Fibroblast of skin of left quadriceps (primary cell): ENCODE measurements at places on chromosomes 7 and 10.

DNA sequence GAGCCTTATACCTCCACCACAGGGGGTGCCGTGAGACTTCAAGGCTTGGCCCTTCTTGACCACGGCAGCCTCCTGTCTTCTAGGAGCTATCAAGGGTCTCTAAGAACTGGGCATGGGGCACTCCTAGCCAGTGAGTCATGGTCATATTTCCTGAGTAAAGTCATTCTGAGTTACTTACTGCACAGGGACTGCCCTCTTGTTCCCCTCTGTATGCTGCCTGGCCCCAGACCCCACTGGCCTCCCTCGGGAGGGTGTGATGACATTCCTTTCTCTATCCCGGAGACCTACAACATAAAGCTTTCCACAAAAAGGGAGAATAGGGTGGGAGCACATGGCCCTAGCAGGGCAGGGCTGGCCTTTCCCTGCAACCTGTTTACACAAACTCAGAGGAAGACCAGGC is 21.4 kb downstream of the DPCD start:
- no peak for DNase-seq

DNA sequence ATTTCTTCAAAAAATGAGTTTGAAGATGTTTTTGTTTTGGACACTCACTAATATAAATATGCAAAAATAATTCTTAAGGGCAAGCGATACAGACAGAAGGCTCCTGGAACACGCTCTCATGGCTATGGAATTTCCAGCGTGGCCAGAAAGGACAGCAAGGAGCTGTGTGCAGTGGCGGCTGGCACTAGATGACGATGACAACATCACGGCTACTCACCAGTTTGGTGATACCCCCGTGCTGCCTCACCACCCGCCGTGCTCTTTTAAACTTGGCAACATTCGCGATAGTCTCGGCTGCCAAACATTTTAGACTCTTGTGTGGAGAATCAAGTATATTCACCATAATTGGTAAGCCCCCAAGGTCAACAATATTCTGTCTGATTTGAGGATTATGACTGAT is 54.9 kb downstream of the ODAD2 start:
- no peak for DNase-seq

- DNase-seq = no peak
Measured at GRCh38 chr10:26095781-26096180, 120.8 kb upstream of the GAD2 start.

DNA sequence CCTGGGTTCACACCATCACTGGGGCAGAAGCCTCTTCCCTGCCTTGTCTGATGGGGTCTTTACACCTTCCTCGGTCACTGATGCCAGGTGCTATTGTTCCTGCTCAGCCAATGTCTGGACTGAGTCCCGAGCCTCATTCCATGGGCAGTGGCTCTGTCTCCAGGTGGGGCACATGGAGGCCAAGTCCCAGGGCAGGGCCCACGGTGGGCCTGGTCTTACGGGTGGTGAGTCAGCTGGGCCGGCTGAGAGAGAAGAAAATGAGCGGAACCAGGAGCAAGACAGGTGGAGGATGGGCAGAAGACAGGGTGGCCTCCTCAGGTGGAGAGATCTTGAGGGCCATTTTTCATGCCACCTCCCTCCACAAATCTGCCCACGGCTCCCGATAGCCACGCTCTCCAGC is 131.7 kb upstream of the FAM20C start:
- DNase-seq = no peak

- DNase-seq = no peak
Measured at GRCh38 chr7:77587272-77587671, 50.2 kb downstream of the PTPN12 start.

DNA sequence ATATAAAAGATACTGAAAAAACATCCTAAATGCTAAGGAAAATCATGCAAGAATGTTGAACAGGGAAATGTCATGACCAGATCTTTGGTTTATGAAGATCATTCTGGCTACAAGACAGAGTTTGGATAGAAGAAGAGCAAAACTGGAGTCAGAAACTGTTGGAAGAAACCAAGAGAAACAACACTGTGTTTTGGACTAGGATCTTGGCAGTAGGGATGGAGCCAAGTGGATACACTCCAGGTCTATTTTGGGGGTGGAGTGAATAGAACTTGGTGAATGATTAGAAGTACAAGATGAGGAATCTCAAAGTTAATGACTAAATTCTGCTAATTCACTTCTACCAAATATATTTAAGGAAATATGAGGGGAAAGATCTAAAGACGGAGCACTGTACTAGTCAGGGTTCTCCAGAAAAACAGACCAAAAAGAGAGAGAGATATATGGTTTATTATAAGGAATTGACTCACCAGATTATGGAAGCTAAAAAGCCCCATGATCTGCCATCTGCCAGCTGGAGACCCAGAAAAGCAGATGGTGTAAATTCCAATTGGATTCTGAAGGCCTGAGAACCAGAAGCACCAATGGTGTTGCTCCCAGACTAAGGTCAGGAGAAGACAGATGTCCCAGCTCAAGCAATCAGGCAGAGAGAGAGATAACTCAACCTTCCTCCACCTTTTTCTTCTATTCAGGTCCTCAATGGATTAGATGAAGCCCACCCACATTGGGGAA is 254.9 kb downstream of the TRIL start:
- no peak for DNase-seq

DNA sequence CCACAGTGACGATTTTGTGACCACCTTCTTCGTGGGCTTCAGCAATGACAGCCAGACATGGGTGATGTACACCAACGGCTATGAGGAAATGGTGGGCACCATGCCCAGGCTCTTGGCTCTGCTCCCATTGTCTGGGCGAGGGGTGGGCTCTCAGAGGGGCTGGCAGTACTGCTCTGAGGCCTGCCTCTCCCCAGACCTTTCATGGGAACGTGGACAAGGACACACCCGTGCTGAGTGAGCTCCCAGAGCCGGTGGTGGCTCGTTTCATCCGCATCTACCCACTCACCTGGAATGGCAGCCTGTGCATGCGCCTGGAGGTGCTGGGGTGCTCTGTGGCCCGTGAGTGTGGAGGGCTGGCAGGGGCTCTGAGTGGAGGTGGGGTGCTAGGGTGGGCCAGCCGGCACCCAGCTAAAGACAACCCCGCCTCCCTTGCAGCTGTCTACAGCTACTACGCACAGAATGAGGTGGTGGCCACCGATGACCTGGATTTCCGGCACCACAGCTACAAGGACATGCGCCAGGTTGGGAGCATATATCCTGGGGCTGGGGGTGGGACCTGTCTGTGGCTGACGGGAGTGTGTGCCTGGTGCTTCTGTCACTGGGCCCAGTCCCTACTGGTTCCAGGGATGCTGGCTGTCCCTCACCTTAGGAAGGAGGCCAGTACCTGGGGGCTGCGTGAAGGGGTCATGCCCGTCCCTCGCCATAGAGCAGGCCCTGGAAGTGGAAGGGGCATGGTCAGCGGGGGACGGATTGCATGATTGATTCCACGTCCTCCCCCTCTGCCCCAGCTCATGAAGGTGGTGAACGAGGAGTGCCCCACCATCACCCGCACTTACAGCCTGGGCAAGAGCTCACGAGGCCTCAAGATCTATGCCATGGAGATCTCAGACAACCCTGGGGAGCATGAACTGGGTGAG is 6.8 kb downstream of the AEBP1 start:
- no peak for DNase-seq

GRCh38 chr10:84158061-84158460 is 15.5 kb upstream of the GPR15LG start:
- no peak for DNase-seq

- DNase-seq = no peak
Measured at GRCh38 chr7:5827755-5828154, 46.3 kb upstream of the RNF216 start.

GRCh38 chr10:3085785-3086567 is 18.6 kb downstream of the PFKP start:
- no peak for DNase-seq

- peak; percentile 72 for DNase-seq
Measured at GRCh38 chr7:18778594-18778993, 283.0 kb downstream of the HDAC9 start.

DNA sequence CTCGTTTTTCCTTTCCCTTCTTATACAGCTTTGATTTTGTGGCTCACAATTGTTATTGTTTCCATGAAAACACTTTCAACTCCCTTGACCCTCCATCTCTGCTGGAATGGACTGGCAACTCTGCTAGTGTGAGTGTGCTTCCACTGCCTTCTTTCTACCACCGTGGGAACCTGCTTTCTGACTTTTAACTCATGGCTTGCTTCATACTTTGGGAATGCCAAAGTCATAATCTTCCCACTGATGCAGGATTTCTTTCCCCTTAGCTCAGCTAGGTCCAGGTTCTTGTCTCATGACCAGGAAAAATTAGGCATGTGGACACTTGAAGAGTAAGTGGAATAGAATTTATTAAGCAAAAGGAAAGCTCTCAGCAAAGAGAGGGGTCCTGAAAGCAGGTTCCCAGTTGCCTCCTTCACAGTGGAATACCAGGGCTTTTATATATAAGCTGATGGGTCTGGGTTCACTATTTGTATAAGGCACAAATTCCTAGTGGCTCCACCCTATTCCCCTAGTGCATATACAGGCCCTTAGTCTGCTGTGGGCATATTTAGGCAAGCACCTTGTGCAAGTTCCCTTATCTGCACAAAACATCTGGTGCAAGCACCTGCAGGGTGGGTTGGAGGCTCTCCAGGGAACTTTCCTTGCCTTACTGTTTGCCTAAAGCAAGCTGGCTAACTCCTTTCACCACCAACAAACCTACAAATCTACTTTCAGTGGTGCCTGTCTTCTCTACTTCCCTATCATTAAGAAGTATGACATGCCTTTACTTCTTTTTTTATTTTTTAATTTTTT is 119.5 kb downstream of the CFAP58 start:
- DNase-seq = no peak

GRCh38 chr7:2522780-2523433 is 3.3 kb downstream of the LFNG start:
- no peak for DNase-seq

- DNase-seq = no peak
Measured at GRCh38 chr7:139821349-139822105, 7.5 kb upstream of the TBXAS1 start.

DNA sequence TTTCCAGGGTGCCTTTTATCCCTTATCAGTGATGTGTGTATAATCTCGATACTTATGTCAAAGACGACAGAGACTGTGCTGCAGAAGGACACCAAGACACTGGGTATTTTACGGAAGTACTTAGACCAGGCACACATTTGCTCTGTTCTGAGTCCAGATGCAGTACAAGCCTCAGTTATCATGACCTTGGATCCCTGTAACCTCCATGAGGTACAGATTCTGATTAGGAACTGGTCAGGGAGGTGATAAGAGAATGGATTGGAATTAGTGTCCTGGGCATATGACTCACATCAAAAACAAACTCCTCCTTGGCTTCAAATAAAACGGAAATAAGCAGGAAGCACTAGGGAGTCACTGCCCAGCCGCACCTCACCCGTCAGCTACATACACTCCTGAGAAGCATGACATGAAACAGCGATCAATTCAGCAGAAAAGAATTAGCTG is 146.5 kb downstream of the SFMBT2 start:
- DNase-seq = no peak

GRCh38 chr10:3776796-3777571 is 8.0 kb downstream of the KLF6 start:
- DNase-seq = peak; percentile 85

DNA sequence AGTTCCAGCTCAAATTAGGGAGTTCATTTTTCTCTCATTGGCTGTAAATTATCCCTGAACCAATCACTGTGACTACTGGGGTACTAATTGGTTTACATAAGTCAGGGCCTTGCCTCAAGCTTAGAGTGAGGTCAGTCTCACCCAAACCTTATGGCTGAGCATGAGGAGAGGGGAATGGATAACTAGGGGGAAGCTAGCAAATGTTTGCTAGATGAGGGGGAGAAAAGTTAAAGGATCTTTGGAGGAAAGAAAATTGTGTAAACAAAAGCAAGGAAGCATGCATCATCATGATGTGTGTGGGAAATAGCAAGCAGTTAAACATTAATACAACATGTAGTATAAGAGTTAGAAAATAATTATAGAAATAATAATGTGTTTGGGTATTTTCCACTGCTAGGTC is 121.9 kb downstream of the BBS9 start:
- no peak for DNase-seq

- peak; percentile 80 for DNase-seq
Measured at GRCh38 chr7:90111-91063, 102.0 kb upstream of the FAM20C start.

DNA sequence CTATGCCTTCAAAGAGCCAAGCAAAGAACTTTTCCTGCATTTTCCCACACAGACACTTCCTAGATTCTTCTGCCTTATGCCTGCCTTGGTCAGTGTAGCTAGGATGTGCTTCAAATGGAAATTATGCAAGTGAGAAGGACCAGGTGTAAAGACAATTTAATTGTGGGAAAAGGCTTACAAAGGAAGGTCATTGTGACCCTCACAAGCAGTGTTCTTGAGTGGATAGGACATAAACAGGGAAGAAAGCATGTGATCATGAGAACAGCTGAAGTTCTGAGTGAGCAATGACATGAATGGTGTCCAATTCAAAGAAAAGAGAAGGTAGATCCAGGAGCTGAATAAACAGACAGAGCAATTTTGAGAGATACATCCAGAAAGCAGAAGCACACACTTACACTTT is 1.3 kb upstream of the PIP start:
- no peak for DNase-seq

DNA sequence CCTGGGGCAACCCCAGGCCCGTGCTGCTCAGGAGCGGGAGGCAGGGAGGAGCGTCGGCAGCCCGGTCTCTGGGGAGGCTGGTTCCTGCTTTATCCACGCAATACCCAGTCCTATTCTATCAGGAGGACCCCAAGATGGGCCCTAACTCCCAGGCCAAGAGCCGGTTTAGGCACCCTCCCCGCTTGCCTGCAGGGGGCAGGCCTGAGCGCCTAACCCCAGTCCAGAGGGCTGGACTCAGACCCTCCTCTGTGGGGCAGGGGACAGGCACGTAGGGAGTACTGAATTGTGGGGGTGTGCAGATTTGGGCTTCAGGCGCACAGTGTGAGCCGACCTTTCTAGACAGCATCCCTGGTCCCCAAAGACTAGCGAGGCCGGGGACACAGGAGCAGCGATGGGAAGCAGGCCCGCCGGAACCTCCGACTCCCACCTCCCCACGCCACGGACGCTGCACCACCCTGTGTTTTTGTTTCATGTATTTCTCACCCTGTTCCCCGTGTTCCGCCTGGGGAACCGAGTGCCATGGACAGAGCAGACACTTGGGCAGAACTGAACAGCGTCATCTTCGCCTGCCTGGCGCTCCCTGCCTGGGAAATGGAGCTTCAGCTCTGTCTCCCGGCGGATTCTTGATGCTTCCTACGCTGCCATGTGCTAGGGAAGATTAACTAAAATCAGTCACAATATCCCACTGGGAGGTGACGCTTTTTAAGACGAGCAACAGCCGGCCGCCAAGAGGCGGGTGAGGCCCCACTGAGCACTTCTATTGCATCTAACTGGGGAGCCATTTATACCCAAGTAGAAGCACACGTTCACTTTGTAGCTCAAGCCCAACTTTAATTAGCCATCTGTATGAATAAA is 5.3 kb downstream of the NUDT1 start:
- no peak for DNase-seq

DNA sequence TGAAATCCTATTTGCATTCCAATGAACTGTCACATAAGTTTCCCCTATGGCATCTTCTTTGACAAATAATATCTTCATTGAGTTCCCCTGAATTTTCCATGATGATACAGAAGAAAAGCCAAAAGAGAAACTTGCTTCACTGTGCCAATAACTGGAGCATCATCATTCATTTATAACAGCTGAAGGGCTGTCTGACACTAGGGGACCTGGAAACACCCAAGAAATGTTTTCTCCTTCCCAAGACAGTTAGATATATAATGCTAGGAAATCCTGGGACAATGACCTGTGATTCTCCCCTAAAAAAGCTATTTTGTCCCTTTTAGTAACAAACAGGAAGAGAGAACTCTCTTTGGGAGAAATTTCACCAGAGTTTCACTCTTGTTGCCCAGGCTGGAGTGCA is 133.6 kb downstream of the SEMA3C start:
- no peak for DNase-seq

GRCh38 chr7:75559355-75559975 is 67.3 kb downstream of the SPDYE5 start:
- DNase-seq = no peak
